ENCODE measurements at places on chromosomes 5 and 9. TPM values are rescaled to one million over a fixed set of nuclear protein-coding genes. Genes with fewer than 3 reads are reported as not detected.

The ANKRD55 gene
- total RNA-seq = 0.31 TPM

The LRRTM2 gene
- total RNA-seq = 104 TPM

The OTP gene
- not detected for total RNA-seq

The CTNND2 gene
- 66.9 TPM for total RNA-seq

The CNTNAP3 gene
- 120 TPM for total RNA-seq

The FGF18 gene
- 0.62 TPM for total RNA-seq

The TIMD4 gene
- not detected for total RNA-seq

The CER1 gene
- not detected for total RNA-seq

The SLC2A8 gene
- 9.2 TPM for total RNA-seq

The PKD2L2 gene
- not detected for total RNA-seq

The CDH9 gene
- total RNA-seq = 34.2 TPM

DNA sequence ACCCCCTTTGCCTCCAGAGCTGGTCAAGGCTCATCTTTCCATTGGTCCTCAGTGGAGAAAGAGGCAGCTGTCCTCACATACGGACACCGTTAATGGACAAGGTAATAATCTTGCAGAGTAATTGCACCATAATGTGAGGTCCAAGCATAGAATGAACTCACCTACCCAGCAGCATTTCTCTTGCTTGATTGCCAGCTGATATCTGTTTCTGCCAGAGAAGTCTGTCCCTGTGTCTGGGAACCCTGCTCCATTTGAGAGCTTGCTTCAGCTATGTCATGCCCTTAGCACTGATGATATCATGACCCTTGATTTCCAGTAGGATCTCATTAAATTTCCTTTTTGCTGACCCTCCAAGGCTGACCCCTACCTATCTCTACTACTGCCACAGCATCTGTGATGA is 154.6 kb downstream of the PIK3R1 start:
- DNase-seq = no peak

GRCh38 chr5:75089662-75090061 is 37.3 kb upstream of the GCNT4 start:
- no peak for DNase-seq

DNA sequence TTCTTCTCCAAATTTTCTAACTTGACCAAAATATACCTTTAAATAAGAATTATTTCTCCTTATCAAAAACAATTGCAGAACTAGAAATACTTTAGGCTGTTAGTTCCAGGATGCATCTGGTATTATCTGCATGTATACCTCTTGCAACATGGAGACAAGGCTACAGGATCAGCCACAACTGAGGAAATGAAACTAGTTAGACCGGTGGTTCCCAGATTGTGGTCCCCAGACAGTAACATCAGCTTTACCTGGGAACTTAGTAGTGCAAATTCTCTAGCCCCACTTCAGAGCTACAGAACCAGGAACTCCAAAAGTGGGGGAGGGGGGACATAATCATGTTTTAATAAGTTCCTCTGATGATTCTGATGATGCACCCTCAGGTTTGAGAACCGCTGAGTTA is 61.6 kb upstream of the C9orf72 start:
- no peak for DNase-seq

DNA sequence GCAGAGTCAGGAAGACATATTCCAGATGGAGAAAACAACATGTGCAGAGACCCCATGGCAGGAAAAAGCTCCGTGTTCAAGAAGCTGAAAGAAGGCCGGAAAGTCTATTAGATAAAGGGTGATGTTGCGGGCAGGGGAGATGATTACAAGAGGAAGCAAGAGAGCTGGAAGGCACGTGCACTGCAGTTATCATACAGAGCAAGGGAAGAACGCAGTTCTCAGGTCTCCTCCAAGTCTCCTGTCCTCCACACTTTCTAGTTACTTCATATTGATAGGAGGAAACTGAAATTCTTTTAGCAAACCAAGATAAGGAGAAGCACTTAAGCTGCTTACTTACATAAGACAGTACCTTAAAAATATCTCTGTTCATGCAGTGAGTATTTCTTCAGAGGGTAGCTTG is 58.3 kb upstream of the PLPP6 start:
- no peak for DNase-seq

DNA sequence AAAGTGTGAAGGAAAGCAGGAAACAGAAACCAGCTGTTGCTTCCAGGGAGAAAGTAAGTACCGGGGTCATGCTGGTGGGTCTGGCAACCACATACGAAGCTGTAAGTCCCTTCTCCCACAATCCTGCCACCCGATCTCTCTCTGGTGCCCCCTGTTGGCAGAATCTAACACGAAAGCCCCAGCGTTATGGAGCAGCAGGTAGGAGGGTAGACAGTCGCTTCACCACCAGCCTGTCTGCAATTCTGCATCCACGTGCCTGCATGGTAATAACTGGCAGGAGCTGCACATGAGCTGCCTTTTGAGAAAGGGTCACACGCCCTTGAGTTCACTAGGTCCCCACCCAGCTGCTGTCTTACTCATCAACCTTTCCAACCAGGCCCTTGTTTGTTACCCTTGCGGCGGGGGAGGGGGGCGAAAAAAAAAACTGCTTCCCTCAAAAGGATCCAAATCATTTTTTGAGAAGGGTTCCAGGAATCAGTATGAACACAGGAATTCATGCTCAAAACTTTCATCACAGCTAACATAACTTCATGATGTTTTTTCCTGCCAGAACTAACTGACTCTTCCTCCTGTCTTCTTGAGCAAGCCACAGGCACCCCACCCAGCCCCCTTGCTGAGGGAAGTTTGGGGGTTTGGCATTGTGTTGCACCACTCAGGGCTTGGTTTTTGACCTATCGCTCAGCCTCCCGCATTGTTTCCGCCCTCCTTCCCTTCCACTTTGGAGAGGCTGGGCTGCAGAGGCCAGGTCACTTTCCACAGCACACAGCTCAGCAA is 19.6 kb upstream of the TMEM252 start:
- DNase-seq = no peak

GRCh38 chr9:115517335-115518075 is 399.5 kb upstream of the TNC start:
- DNase-seq = no peak

DNA sequence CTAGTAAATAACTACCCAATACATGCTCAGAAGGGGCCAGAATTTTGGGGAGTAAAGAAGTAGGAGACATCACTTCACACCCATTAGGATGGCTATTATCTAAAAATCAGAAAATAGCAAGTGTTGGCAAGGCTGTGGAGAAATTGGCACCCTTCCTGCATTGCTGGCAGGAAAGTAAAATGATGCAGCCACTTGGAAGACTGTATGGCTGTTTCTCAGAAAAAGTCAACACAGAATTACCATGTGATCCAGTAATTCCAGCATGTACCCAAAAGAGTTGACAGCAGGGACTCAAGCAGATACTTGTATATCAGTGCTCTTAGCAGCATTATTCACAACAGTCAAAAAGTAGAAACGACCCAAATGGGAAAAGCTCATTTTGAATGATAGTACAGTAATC is 107.6 kb downstream of the APBA1 start:
- no peak for DNase-seq

DNA sequence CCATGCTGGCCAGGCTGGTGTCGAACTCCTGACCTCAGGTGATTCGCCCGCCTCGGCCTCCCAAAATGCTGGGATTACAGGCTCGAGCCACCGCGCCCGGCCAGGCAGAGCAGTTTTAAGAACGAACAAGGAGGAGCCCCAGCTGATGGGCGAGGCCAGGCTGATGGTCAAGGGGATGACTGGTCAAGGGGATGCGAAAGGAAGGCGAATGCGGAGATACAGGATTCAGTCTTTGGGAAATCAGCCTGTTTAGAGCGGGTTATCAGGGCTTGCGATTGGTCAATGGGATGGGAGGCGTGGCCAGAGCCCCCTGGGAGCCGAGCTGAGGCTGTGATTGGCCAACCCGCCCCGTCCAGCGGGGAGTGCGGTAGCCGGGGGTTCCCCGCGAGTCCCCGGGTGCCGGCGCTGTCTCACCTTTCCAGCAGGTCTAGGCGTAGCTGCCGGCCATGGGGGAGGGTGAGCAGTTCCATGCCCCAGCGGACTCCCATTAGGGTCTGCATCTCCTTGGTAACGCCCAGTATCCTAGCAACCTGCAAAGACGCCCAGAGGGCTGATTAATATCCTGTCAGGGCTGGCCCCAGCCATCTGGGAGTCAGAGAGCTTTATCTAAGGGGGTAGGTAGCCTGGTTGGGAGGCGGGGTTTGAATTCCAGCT is 7.5 kb upstream of the TOR2A start:
- no peak for DNase-seq

GRCh38 chr5:153670101-153670500 is 179.6 kb downstream of the GRIA1 start:
- no peak for DNase-seq

DNA sequence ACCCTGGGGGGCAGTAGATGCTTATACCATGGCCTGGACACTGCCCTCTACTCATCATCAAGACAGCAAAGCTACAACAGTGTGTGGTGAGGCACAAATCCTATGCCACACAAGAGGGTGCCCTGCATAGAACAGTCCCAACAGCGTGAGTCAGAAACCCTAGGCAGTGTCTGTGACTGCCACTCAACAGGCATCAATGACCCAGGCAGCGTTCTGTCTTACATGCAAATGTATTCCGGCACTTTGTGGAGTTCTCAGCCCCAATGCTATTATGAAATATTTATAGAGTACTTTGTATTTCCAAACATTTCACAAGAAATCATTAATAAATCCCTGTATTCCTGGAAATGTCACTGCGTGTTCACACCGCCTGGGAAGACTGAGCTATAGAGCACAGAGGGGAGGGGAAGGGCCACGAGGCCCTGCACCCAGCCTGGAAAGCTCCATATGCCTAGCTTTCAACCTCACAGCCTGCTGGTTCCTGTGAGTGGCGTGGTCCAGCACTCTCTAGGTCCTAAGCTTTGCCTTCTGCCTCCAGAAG is 77.7 kb downstream of the NIPSNAP3B start:
- DNase-seq = no peak

GRCh38 chr9:69136185-69136584 is 37.9 kb upstream of the TJP2 start:
- no peak for DNase-seq

- DNase-seq = no peak
These were observed at the start of gene S100Z for GRCh38 chr5:76849419-76850291. S100Z (plus strand) TSS chr5:76850014; CDS start chr5:76875360, 25,346 bp downstream.

DNA sequence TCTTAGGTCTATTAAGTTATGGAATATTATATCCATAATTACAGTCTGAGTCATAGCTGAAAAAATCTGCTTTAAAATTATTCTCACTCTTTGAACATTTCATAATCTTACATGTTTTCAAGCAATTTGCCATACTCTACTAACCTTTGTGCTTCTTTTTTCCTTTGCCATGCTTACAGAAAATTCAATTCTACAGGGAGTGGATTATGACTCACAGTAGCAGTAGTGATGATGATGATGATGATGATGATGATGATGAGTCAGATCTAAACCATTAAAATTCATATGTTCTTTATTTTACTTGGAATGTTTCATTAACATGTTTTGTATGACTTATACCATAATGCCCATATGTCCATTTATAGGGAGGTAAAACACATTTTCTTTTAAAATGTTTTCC is 207.1 kb downstream of the VPS13A start:
- DNase-seq = no peak

GRCh38 chr5:43255704-43256103 is 57.5 kb downstream of the HMGCS1 start:
- DNase-seq = no peak

DNA sequence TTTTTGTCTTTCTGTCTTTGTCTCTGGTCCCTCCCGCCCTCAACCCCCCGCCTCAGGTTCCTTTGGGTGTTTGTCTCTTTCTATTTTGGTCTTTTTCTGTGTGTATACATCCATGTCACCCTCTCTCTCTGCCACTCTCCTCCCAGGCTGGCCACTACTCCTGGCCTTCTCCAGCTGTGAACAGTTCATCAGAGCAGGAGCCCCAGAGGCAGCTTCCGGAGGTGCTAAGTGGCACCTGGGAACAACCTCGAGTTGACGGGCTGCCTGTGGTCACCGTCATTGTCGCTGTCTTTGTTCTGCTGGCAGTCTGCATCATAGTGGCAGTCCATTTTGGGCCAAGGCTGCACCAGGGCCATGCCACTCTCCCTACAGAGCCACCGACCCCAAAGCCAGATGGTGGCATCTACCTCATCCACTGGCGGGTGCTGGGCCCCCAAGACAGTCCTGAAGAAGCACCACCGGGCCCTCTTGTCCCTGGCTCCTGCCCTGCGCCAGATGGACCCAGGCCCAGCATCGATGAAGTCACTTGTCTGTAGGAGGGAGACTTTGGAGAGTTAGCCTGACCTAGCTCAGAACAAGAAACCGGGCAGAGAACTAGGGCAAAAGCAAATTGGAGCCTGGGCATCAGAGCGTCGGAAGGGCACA is 1.7 kb downstream of the SMIM33 start:
- no peak for DNase-seq

GRCh38 chr9:128115187-128116103 is 12.1 kb downstream of the PTGES2 start:
- no peak for DNase-seq
